MCF 10A (cell line): ENCODE measurements at places on chromosomes 5 and 9. TPM values are rescaled to one million over a fixed set of nuclear protein-coding genes. Genes with fewer than 3 reads are reported as not detected.
A peak's percentile ranks its signal among the peaks of the same experiment; 100 is the strongest.

Gene LCN9
- total RNA-seq: not detected in 2 replicates

DNA sequence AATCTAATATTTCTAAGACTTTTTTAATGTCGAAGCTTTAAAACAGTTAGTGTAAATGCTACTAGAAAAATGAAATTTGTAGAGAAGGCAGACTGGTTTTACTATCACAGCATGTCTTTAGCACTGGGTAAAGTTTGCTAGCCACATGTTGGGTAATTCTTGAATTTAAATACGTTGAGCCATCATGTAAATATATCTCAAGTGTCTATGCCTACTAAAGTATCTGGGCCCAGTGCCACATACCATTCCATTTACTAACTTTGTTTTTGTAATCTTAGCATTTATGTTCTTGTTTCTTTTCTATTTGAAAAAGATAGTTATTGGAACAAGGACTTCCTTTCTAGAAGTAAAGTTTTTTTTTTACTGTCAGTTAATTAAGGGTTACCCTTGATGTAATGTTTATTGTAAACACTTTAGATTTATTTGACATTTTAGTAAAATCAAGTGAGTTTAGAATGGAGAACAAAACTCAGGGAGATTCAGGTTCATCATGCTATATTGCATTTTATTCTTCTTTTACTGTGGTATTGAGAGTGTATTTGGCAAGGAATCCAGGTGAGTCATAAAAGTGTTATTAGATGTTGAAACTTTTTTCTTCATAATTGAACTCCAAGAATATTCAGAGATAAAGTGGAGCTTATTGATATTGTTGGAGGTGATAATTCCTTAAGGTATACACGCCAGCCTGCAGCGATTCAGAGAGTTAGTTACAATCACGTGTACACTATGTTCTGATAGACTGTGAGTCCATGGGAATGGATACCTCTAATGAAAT is 182.4 kb downstream of the CCDC171 start:
- DNase-seq: peak; percentile 90

DNA sequence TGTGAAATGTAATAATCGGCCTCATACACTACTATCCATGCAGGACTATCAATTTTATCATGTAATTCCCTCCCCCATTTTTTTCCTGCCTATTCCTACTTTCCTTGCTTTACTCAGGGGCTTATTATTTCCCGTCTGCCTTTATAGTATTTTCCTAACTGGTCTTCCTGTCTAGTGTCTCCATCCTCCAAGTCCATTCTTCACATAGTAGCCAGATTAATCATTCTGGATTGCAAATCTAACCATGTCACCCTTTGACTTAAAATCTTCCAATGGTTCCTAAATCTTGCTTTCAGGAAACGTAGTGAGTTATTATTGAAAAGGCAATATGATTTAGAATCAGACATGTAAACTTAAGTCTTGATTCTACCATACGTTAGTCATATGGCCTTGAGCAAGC is 307.4 kb upstream of the HAPLN1 start:
- DNase-seq: no peak

- peak; percentile 41 for DNase-seq
These were observed 49.2 kb downstream of the EBF1 start for GRCh38 chr5:159050316-159051143.

Gene ZNF300
- total RNA-seq: 14.6 and 15.4 TPM in 2 replicates

GRCh38 chr5:178283520-178283919 is 50.9 kb upstream of the PHYKPL start:
- no peak for DNase-seq

GRCh38 chr5:132746954-132747615 is at the start of gene CCNI2:
Gene CCNI2 (plus strand): TSS chr5:132747426. CDS start chr5:132747496, 70 bp downstream.
- peak; percentile 49 for DNase-seq

GRCh38 chr5:54317511-54318260 is 7.3 kb upstream of the ARL15 start:
- no peak for DNase-seq

Gene PCDHA5
- 0.12 and 0.22 TPM in 2 replicates for total RNA-seq

DNA sequence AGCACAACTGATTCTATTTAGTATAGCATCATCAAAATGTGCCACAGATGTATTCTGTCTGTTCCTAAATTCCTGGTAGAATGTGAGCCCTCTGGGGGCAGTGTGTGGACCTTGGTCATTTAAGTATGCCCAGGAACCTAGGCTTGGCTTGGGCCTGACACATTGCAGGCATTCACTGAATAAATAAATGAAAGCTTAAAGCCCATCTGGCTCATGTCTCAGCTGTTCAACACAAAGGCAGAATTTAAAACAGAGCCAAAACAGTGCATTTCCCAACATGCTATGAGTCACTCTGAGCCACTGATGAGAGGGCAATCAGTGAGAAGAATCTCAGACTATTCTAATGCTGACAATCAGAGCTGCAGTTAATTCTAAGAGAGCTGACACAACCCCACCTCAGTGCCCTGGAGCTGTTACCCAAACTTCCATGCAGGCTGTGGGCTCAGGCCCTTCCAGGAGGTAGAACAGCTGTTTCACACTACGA is 8.1 kb downstream of the FAM193B start:
- DNase-seq: peak; percentile 100

Gene BTNL8
- total RNA-seq: not detected in 2 replicates

- DNase-seq: no peak
These were observed 1829.9 kb downstream of the EFNA5 start for GRCh38 chr5:105840800-105841199.

DNA sequence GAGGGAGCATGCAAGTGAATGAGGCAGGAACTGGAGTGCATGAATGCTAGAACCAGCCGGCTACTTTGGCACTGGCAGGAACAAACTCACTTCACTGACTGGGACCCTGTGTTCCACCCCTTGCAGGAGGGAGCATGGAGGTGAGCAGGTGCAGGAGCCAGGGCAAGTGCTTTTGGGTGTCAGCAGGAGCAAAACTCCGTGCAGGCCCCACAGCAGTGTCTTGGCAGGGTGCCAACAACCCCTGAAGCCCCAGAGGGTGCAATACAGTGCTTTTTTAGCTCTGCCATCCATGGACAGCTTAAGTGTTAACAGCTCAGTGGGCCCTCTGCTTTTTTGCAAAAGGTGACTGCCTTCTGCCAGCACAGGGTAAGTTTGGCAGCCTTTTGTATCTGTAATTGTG is 245.8 kb upstream of the PCSK5 start:
- no peak for DNase-seq

DNA sequence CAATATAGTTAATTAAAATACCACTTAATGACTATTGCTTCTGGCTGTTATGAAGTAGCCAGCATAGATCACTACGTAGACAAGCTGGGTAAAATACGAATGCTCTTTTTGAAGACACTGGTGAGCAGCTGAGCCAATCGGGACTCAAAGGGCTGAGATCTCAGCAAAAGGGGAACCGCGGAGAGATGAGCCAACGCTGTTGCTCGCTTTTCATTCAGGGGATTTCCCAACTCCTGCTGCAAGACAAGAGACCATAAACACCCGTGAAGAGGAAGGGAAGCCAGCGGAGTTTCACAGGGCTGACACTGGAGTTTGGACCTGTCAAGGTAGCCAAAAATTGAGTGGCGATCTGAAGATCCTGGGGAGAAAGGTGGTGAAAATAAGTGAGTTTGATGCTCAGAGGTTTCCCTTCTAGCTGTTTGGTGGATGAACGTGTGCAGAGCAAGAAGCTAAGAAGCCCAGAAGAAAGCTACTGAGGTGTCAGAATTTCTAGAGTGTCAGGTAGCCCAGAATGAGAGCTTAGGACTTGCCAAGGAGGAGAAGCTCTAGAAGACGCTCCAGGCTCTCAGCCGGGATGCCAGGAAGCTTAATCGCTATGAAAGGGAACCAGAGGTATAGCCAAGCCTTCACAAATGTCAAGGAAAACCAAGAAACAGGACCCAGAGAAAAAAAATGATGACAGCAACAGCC is 79.6 kb upstream of the RNU6ATAC start:
- no peak for DNase-seq

DNA sequence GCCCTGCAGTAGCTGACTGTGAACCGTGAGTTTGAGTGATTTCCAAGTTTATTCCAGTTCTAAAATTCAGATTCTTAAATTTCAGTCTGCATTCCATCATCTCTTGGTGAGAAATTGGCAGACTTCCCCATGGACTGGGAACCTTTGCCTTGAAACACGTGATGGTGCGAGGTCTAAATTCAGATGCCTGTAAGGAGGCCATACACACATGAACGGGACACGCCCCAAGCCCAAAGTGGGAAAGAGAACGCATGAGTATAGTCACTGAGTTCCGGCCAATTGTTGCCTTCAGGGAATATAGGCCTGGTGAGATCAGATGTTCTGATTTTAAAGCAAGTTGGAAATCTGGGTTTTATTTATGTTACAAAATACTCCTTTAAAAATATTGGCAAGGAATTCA is 1084.4 kb upstream of the WWC1 start:
- DNase-seq: peak; percentile 44

GRCh38 chr5:83957188-83957587 is 236.5 kb upstream of the HAPLN1 start:
- no peak for DNase-seq

- DNase-seq: no peak
These were observed 23.6 kb downstream of the TERT start for GRCh38 chr5:1270933-1271914.

Gene MEGF10
- total RNA-seq: not detected in 2 replicates

- DNase-seq: peak; percentile 81
These were observed 80.5 kb downstream of the IRX2 start for GRCh38 chr5:2670940-2671339.

Gene GTF2H2C
- total RNA-seq: 35.9 and 42.2 TPM in 2 replicates

Gene ORM2
- total RNA-seq: not detected in 2 replicates

Gene AGTPBP1
- total RNA-seq: 27.2 and 30.8 TPM in 2 replicates

Gene CDH10
- 0.33 and 0.39 TPM in 2 replicates for total RNA-seq

- DNase-seq: no peak
These were observed 16.7 kb downstream of the GPBP1 start for GRCh38 chr5:57190593-57190992.

- DNase-seq: no peak
These were observed 705.6 kb downstream of the SEMA5A start for GRCh38 chr5:8840237-8840636.

GRCh38 chr5:15391704-15392397 is 108.1 kb upstream of the FBXL7 start:
- no peak for DNase-seq

Gene FAM169A
- total RNA-seq: 13.5 and 14.3 TPM in 2 replicates

Gene PCDHB5
- total RNA-seq: 1.2 and 1.7 TPM in 2 replicates
